HT1080 (cell line): ENCODE measurements at places on chromosomes 12 and 14.

- peak; percentile 28 for DNase-seq
Measured at GRCh38 chr12:41724216-41724615, 420.5 kb downstream of the GXYLT1 start.

- no peak for DNase-seq
Measured at GRCh38 chr12:50003595-50003994, 21.7 kb downstream of the RACGAP1 start.

- DNase-seq: no peak
Measured at GRCh38 chr12:26231921-26232320, 36.5 kb downstream of the SSPN start.

GRCh38 chr14:79197516-79197915 lies 1013.8 kb downstream of the DIO2 start:
- peak; percentile 65 for DNase-seq
